ENCODE measurements at places on chromosomes 1 and 21.

GRCh38 chr1:61973100-61973837, 221.4 kb upstream of the L1TD1 start:
- DNase-seq, result no peak

- DNase-seq, result no peak
Measured at GRCh38 chr1:155860970-155861510, 1.7 kb downstream of the SYT11 start.

- DNase-seq, result no peak
Measured at GRCh38 chr1:53944469-53945182, 873 bp downstream of the IFT25 start.

GRCh38 chr1:207848234-207848633, 62.7 kb downstream of the CD34 start:
- DNase-seq, result peak; percentile 62

DNA sequence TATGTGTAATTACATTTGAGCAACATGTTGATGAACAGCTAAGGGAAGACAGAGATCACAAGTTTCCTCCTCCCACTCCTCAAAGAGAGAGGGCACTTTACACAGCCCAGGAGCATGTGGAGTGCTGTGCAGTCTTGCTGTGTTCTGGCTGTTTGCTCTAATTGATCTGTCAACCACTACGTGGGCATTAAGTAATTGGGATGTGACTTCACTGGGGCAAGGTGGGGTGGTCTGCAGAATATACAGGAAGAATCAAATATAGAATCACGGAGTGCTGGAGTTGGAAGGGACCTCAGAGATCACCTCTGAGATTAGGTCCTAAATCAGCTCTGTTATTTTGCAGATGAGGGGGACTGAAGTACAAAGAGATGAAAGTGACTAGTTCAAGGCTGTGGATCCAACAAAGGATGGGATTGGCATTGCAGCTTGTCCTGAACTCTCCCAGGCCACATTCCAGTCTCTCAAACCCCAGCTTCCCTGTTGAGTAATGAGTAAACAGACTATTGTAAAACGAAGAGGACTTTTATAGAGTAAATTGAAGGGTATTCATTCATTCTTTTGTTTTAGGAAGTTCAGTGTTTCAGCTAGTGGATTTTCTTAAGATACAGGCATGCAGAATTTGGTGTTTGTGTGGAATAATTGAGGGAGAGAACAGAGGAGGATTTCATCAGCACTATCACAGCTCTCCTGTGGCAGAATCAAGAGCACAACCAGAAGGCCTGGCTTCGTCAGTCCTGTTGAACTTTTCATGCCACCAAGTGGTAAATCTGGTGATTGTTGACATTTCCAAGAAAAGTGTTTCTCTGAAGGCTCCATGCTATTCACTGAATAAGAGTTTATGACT, 22.4 kb downstream of the NOS1AP start:
- DNase-seq, result no peak
